Thyroid gland (tissue), 4 donors: ENCODE measurements at places on chromosomes 13 and 19. TPM values are rescaled to one million over a fixed set of nuclear protein-coding genes. Genes with fewer than 3 reads are reported as not detected.

Gene PSPN
- 6.7 TPM for total RNA-seq

Gene CRX
- total RNA-seq, result not detected

- DNase-seq, result no peak
Observed at GRCh38 chr13:35345992-35346391, 130.5 kb downstream of the MAB21L1 start.

Gene CEACAM7
- total RNA-seq, result not detected

- DNase-seq, result no peak
Observed at GRCh38 chr19:694481-695351, 536 bp downstream of the PRSS57 start.

DNA sequence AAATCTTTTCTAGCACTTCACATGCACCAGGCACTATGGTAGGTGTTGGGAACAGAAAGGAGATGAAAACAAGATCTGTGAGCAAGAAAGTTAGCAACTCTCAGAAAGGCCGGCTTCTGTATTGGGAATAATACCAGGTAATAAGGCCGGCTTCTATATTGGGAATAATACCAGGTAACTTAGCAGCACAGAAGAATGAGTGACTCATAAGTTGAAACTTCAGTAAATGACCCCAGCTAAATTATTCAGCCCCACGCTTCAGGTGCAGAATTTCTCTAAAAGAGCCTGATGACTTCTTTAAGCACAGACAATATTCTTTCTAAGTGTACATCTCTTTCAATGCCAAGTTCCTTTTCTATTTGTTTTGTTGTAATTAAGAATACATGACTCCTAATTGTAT lies 151.3 kb downstream of the MYO16 start:
- DNase-seq, result no peak

Gene CAPN12
- total RNA-seq, result 2.0 TPM

- DNase-seq, result no peak
Observed at GRCh38 chr13:90184355-90184754, 1163.1 kb upstream of the MIR17HG start.

DNA sequence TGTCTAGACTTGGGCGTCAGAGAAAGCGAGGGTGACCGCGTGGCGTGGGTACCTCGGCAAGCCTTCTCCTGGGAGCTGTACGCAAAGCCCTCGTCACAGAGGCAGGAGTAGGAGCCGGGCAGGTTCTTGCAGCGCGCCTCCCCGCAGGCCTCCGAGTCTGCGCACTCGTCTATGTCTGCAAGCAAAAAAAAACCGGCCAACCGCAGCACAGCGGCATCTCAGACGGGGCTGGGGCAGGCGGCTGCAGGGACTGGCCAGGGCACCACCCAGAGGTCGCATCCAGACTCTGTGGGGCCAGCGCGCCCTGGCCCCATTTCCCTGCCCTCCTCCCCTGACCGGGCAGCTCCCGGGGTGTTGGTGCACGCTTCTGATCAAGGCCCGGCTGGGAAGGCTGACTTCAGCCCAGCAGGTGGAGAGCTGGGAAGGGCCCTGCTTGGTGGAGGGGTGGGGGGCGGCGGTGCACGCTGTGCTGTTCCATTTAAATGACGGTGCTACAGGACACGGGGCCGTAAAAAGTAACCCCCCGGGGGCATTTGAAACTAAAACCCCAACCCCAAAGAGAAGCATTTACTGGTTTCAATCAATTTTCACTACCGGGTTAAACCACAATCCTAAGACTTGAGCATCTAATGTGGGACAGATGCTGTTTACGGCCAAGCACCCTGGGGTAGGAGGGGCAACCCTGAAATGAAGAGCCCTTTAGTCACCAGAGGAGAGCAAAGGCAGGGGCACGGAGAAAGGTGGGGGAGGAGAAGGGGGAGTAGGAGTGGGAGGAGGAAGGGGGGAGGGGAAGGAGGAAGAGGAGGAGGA lies 28.2 kb downstream of the GAS6 start:
- no peak for DNase-seq

Gene SAE1
- total RNA-seq, result 101 TPM

- DNase-seq, result no peak
Observed at GRCh38 chr13:42258747-42259146, 13.2 kb upstream of the AKAP11 start.

Gene LRRC4B
- 3.0 TPM for total RNA-seq

- DNase-seq, result no peak
Observed at GRCh38 chr19:3612901-3613741, 6.4 kb upstream of the TBXA2R start.

- no peak for DNase-seq
Observed at GRCh38 chr13:28058866-28059613, 41.3 kb downstream of the FLT3 start.

DNA sequence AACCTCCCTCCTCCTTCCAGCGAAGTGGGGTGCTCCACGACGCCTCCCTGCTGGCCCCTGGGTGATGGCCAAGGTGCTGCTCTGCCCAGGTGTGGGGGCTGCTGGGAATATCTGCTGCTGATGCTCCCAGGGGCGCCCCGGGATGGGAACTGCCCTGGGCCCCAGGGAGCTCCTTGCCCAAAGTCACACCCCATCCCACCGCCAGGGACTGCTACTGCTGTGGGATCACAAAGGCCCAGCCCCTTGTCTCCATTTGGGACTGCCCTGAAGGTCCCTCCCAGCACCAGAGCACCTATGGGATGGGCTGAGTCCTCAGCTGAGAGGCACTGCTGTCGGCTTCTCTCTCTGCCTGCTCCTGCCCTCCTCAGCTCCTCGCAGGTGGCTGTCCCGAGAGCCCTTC lies 19.0 kb downstream of the CHST8 start:
- no peak for DNase-seq

Gene SOX1
- total RNA-seq, result 0.11 TPM

Gene LYPD3
- not detected for total RNA-seq

GRCh38 chr19:48921721-48922500 lies 11.6 kb upstream of the DHDH start:
- DNase-seq, result no peak
